Stimulated activated CD4-positive, alpha-beta T cell treated with anti-CD3 and anti-CD28 coated beads, Interleukin-12 subunit alpha, Interleukin-12 subunit beta, amount 100 ng/mL, for 24 hours (primary cell): ENCODE measurements at places on chromosomes 2 and 18.

GRCh38 chr2:42351864-42352263, 9.2 kb downstream of the COX7A2L start:
- DNase-seq: no peak

DNA sequence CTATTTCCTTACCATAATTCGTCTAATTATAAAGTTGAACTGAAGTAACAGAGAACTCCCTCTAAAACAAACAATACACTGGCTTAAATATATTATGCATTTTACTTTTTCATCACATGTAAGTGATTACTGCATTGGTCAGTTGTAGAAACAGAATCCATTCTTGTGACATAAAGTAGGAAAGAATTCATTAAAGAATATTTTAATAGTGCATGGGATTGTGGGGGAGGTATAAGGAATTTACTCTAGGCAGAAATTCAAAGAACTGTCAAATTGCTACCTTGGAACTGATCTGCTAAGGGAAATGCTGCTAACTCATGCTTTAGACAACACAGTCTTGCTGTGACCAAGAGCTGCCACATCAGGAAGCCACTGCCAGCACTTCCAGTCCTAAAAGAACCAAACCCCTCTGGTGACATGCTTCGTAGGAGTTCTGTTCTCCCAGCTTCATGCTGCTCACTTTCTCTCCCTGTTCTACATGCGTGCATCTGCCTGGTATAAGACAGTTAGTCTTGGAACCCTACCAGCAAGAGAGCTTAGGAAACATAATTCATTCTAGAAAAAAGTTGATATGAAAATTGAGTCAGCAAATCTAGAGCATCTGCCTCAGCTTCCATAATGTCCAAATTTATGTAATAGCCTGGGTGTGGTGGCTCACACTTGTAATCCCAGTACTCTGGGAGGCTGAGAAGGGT, 1137.6 kb upstream of the NXPH2 start:
- DNase-seq: no peak

DNA sequence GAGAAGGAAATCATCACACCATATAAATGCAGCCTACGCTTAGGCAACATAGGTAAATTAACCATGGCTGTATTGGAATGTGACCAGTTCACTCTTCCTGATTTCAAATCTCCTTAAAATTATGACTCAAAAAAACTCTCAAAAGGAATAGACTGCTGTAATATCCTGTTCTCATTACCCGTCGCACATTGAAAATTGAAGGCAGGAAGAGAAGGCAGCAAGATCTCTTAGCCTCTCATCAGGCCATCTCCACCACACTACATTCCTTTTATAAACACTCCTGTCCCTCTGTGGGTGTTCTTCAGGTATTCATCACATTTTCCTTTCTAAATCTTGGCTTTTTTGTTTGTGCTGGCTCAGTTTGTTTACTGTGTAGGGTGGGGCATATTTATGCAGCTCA, 83.2 kb downstream of the PPP1R1C start:
- no peak for DNase-seq

GRCh38 chr2:96537734-96538486, 1.4 kb downstream of the ARID5A start:
- no peak for DNase-seq

GRCh38 chr2:67234440-67234839, 162.7 kb upstream of the ETAA1 start:
- no peak for DNase-seq

DNA sequence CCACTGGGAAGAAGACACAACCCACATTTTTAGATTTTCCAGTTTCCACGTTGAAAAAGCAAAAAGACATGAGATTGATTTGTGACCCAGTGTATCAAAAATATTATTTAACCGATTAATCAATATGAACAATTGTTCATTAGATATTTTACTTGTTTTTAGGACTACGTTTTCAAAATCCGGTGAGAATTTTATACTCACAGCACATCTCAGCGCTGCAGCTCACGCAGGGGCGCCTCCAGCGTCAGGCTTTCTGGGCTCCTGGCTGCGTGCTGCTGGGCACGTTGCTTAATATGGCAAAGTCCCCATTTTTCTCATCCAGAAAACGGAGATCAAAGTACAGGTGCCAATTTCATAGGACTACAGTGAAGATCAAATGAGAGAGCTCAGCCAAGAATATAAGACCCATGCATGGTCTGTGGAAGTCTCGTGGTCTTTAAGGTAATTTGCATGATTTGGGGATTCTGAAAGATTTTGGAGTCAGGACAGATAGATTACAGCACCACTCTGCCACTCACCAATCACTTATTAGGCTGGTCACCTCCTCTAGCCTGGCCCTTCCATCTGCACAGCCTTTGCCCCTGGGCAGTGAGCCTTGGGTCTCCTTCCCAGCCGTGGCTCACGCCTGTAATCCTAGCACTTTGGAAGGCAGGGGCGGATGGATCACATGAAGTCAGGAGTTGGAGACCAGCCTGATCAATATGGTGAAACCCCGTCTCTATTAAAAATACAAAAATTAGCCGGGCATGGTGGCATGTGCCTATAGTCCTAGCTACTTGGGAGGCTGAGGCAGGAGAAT, 36.2 kb downstream of the PTPN18 start:
- DNase-seq: no peak

DNA sequence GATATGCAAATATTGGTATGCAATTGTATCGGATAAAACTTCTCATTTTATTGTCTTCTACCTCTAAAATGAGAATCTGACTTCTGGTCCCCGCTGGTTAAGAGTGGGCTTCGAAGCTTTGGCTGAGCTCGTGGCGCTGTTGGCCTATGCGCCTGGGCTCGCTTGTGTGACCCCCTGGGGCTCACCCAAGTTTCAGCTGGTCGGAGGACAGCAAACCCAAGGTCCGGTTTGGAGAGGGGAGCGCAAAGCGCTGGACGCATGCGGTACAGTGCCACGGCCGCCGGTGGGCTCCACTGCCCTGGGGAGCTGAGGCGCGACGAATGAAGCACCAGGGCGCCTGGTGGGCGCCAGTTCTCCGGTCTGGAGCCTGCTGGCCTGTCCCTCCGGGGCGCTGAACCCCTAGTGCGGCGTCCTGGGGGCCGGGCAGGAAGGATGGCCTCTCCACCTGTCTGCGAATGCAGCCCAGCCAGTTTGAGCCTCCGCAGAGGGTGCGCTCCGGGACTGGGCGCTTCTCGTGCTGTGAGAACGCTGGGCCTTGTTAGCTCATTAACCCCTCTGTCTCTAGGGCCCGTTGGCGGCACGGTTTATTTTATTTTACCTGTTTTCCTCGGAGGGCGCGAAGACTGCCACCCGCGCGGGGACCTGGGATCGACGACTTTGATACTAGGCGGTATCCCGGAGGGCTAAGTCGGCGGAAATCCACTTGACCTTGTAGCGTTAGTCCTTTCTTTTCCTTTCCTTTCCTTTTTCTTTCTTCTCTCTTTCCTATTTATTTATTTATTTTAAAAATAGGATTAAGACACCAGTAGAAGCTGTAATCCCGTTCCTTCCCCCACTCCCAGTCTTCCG, 10.4 kb downstream of the MEIS1 start:
- no peak for DNase-seq

DNA sequence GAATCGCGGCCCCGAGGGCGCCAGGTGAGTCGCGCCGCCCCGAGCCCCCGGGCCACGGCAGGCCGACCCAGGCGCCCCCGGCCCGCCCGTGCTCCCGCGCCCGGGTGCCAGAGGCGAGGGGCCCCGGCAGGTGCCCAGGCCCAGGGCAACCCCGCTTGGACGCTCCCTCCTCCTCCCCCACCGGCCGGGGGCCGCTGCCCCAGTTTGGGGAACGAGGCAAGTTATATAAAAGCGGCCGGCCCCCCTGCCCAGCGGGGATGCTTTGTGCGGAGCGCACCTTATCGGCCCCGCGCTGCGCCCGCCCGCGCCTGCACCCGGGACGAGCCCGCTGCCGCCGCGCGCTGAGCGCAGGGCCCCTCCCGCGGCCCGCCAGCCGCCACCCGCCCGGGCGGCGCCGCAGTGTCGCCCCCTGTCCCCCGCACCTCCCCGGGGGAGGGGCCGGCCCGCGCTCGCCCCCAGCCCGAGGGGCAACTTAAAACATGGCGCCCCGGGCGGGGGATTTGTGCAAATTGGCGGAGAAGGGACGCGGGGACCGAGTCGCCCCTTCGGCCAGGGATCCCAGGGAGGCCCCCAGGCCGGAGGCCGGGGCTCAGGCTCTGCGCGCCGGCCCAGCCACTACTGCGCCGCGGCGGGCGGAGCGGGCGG, 639 bp downstream of the EPB41L3 start:
- DNase-seq: no peak

GRCh38 chr2:39525636-39526412, 88.7 kb upstream of the MAP4K3 start:
- DNase-seq: no peak

DNA sequence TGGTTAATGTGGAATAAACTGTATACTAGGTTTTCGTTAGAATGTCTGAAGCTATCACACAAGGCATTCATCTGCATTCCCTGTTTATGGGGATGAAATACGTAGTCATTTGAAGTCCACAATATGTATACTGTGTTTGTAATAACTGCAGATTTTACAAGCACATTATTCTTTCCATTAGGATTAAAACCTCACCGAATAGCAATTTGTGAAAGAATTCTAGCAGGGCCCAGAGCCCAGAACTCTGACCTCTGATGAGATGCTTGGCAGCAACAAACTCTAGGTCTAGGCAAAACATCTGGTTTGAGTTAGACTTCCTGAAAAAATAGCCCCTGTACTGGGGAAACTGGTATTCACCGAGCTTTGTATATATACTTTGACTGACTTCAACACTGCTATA, 158.2 kb downstream of the SRBD1 start:
- DNase-seq: no peak

DNA sequence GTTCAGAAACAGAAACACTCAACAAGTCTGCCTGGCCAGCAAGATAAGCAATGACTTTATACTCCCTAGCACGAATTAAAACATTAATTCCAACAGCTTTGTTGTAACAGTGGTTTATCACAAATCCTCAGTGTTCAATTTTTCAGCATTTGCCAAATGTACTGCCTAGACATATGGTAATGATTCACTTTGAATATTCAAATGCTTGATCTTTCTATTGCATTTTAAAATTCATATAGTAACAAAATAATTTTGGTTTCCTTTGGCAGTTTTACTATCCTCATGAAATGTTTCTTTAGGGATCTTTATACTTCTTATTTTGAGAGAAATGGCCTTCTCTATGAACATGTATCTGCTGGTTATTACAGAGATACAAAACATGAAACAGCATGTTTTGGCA, 851.8 kb upstream of the NXPH2 start:
- no peak for DNase-seq

DNA sequence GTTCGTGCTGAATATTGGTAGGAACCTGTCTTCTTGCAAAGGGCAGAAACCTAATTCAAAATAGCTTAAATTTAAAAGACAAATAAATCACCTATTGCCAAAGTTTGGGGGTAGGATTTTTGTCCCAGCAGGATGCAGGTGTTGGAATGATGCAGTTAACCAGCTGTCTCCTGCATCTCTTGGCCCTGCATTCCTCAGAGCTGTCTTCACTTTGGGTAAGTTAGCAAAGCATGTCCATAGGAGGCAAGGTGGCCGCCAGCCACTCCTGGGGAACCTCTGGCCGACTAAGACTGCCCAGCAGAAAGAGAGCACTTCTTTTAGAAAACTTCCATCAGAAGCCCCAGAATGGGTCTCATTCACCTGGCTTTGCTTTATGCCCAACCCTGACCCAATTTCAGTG, 20.5 kb upstream of the NYAP2 start:
- DNase-seq: no peak

- DNase-seq: peak; percentile 57
These were observed 127.6 kb upstream of the TWIST2 start for GRCh38 chr2:238720232-238720672.

DNA sequence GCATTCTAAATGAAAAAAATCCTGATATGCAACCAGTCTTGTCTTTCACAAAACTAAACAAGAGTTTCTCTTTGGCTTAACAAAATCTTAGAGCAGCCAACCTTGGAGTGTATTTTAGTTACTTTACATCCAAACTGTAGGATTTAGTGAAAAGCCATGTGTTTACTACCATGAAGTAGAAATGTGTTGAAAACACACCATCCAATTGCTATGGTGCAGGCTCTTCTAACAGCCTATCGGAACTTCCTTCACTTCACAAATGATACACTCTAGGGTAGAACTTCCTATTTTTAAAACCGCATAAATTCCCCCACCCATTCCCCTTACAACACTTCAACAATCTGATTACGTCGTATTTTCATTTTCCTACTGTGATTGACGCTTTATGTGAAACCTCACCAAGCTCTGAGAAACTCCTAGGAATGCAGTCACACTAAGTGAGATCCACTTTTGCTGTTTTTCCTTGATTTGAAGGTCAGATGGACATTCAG, 74.4 kb upstream of the MAP4K4 start:
- DNase-seq: no peak

DNA sequence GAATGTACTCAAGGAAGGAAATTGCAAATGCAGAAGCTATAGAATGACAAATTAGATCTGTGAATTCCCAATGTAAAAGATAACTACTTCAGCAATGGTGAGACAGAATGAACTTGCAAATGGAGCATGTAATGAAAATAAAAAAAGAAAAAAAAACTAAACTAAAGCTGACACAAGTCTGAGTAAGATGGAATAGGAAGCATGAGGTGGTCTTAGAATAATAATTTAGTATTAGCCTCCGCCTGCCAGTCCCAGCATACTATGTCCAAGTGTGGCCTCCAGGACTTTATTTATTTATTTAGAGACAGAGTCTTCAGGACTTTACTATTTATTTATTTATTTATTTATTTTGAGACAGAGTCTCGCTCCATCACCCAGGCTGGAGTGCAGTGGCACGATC, 37.4 kb upstream of the SLC39A10 start:
- no peak for DNase-seq

DNA sequence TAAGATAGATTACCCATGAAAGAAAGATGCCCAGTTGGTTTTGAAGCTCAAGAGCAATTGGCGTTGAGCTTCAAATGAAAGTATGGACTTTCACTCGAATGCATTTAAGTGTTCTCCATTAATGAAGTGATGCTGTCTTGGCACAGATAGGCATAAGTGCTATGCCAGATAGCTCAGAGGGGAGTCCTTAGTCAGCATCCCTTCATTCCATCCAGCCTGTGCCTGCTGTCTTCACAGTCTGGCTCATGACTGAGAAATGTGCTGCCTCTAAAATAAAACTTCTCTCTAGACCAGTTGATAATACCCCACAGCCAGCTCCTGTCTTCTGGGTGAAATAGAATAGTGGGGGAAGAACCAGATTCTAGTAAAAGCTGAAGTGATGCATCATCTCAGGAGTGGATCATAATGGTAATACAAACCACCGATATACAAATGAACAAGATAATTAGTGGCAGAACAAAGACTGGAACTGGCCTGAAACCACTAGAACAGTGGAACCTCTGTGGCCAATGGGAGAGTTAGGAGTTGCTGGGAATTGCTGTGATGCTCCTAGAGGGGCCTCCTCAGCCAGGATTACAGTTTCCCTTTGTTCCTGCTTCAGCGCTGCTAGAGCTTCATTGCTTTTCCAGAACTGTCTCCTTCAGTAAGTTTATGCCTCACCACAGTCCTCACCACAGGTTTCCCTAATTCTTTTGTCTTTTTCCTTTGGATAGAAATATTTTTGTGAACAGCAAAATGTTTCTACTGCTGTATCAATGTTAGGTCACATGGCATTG, 359.3 kb downstream of the KIAA1328 start:
- DNase-seq: no peak

GRCh38 chr2:54797307-54797706, 73.8 kb downstream of the EML6 start:
- no peak for DNase-seq

GRCh38 chr2:238476258-238476657, 49.5 kb downstream of the ASB1 start:
- no peak for DNase-seq
